Stimulated activated CD8-positive, alpha-beta memory T cell treated with anti-CD3 and anti-CD28 coated beads, Interleukin-12 subunit alpha, Interleukin-12 subunit beta, amount 100 ng/mL, for 1 hour (primary cell): ENCODE measurements at places on chromosomes 4 and X.

- DNase-seq = no peak
These were observed 16.9 kb downstream of the ACTRT1 start for GRCh38 chrX:128035318-128035717.

GRCh38 chrX:133609166-133609565 is 193.9 kb upstream of the GPC4 start:
- DNase-seq = no peak

GRCh38 chr4:55553441-55554201 is 6.9 kb upstream of the CLOCK start:
- no peak for DNase-seq

- no peak for DNase-seq
These were observed 102.2 kb downstream of the OR13H1 start for GRCh38 chrX:131646106-131646505.

GRCh38 chr4:182531555-182532162 is 288.5 kb downstream of the TENM3 start:
- DNase-seq = no peak

DNA sequence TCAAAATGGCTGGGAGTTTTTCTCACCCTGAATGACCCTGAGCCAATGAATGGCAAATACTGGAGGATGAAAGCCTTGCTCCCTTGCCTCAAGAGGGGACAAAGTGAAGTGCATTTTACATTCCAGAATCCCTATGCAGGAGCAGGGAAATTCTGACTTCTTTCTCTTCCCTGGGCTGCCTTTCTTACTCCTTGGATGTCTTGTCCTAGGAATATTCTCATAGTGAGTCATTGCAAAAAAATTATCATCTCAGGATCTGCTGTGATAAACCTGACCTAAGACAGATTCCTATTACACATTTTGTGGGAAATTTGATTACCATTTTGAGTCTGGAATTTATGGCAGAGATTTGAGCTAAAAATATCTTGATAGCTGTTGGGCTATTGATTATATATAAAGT is 199.9 kb downstream of the TMA16 start:
- no peak for DNase-seq

DNA sequence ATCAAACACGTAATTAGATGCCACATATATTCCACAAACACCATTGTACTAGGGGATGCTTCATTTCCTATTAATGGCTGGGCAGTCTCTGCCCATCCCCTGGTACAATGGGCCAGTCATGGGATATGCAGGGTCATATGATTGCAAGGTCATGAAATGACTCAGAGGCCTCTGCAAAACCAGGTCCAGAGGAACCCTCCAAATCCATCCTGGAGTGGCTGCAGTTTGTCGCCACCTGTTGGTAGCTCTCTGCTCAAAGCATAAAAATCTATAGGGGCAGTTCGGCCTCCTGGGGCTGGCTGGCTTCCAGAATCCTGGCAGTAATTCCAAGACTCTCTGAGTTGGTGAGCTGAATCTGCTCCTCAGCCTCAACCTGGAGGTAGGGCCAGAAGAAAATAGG is 22.9 kb upstream of the PUDP start:
- no peak for DNase-seq

GRCh38 chrX:10904220-10904619 is 206.9 kb upstream of the HCCS start:
- DNase-seq = no peak
